ENCODE measurements at places on chromosomes 5 and 9.

DNA sequence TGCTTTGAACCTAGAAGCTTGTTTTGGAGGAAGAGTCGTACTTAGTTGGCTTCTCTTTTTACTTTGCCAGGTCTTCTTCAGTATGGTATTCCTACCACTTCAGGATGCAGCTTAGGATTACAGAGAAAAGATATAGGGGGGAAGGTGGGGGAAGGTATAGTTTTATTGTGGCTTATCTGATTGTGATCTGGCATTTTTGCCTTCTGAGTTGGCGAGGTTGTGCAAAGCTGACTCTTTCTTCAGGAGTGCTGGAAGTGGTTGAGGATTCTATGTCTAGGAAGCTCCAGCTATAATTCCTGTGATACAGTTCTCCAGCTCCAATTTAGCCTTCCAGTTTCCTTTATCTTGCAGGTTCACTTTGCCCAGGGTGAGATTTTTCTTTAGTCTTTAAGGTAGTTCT is 7.0 kb downstream of the CDC42SE2 start:
- no peak for DNase-seq
- H3K4me3 ChIP-seq: no peak overlapping the region
- H3K27ac ChIP-seq: no peak overlapping the region

DNA sequence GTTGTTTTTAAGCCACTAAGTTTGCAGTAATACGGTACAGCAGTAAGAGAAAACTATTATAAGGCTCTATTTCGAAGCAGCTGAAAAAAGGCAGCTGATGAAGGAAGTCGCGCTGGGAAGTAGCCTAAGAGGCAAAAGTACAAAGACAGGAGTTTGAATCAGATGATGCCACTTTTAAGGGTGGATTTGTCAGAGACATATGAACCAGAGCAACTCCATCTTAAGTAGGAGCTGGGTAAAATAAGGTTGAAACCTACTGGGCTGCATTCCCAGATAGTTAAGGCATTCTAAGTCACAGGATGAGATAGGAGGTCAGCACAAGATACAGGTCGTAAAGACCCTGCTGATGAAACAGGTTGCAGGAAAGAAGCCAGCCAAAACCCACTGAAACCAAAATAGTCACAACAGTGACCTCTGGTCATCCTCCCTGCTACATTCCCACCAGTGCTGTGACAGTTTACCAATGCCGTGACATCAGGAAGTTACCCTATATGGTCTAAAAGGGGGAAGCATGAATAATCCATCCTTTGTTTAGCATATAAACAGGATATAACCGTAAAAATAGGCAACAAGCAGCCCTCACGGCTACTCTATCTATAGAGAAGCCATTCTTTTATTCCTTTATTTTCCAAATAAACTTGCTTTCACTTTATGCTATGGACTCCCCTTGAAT is 91.8 kb upstream of the PRSS3 start:
- H3K4me3 ChIP-seq: no peak overlapping the region
- H3K4me1 ChIP-seq: no peaks in the 10 kb centered on the region
- H3K27ac ChIP-seq: no peak overlapping the region
- no peaks in the 10 kb centered on the region for H3K27me3 ChIP-seq
- no peaks in the 10 kb centered on the region for H3K36me3 ChIP-seq

DNA sequence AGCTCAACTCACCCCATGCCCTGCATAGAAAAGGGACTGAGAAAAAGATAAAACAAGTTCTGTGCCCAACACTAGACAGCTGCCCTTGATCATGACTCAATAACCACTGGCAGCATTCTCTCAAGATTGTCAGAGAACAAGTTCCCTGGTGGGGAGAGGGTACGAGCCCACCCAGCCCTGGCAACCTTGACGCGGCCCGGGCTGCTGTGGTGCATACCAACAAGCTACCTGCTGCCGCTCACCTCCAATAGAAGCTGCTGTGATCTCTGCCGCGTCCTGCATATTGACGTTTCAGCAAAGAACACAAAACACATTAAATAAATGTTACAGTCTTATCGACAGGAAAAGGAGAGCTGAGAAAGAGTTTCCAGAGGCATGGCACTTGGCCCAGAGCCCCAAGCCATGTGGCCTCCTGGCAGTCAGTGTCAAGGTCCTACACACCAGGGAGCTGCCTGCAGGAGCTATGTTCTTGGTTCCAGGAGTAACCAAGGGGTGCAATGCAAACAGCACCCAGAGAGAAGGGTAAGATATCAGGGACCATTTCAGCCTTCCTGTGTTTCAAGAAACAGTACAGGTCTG is 28.3 kb downstream of the WHRN start:
- DNase-seq: no peak
- H3K4me1 ChIP-seq: no peaks in the 10 kb centered on the region

GRCh38 chr9:4397917-4398316 is 92.4 kb upstream of the SLC1A1 start:
- H3K4me3 ChIP-seq: no peak overlapping the region
- no peaks in the 10 kb centered on the region for H3K27me3 ChIP-seq
- H3K36me3 ChIP-seq: no peaks in the 10 kb centered on the region
